DMS79 treated with DMSO at 0.1 percent for 48 hours (cell line): ENCODE measurements at places on chromosomes 11 and 22.

DNA sequence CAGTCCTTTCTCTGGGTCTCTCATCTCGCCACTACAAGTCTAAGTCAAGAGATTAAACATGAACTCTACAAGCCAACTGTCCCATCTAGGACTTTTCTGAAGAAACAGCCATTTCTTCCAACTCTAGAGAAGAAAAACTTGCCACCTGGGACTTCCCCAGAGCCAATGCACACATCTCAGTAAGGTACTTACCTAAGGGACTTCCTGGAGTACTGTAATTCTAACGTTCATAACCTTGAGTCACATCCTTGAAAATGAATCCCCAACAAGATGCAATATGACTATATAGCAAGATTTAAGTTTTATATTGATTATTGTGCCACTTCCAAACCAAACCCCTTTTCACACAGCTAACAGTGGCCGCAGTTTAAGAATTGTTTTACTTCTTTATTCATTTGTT, 11.9 kb upstream of the ISX start:
- no peak for DNase-seq

DNA sequence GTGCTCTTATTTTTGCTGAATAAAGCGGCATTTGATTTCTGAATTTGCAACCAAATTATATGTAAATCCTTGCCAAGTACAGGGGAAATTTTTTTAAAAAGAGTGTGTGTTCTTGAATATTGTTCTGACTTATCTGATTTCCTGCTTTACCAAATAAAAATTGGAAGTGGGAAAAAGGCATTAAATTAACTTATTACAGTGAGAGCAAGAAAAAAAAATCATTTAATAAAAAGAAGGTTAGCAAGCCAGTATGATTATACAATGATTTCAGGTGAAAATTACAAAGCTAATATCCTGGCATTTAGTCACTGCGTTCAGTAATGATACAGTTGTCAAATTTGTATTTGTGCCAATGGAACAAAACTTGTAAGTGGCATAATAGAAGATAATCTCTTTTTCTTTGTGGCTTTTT, 82.1 kb upstream of the PPARA start:
- DNase-seq, result no peak

GRCh38 chr11:94199136-94200130, 70.8 kb downstream of the PANX1 start:
- no peak for DNase-seq

- no peak for DNase-seq
These were observed 1.3 kb downstream of the TBRG1 start for GRCh38 chr11:124623861-124624525.

DNA sequence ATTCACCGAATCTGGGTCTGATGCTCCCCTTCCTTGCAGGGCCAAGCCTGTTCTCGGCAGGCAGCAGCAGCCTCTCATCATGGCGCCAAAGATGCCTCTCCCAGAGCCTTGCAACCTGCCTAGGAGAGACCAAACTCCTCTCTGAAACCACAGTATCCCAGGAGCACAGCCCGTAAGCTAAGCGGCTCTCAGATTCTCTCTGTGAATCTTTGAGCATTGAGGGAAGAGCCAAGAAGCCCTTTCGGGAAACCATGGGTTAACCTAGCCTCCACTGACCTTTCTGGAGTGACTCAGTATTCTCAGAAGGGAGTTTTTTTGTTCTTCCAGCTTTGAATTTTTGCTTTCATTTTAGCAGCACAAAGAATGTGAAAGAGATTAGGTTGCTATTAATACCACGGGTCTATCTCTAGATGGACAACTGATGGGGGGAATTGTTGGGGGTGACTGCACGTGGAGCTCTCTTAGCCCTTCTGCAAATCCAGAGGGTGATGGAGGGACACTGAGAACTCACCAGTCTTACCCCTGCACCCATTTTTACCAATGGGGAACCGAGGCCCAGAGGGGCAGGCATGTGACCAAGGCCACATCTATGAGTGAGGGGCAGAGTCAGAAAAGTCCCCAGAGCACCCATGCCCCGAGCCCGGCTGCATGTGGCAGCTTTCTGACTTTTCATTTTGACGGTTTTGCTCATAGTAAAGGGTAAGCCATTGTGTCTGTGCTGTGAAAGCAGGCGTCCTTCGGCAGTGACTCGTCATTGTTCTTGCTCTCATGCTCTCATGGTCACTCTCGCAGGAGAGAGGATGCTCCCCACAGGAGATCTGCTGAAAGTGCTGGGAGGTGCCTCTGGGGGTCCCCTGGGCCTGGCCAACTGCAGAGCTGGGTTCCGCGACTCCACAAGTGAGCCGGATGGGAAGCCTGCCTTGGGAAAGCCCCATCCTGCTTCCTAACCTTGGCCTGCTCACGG, 36.0 kb downstream of the IRAG1 start:
- no peak for DNase-seq

GRCh38 chr22:41830174-41830573, 2.7 kb upstream of the SREBF2 start:
- DNase-seq, result no peak

GRCh38 chr11:124195189-124195734, 12.1 kb downstream of the OR10D3 start:
- DNase-seq, result no peak

GRCh38 chr11:32318071-32319055, 117.0 kb downstream of the WT1 start:
- no peak for DNase-seq

DNA sequence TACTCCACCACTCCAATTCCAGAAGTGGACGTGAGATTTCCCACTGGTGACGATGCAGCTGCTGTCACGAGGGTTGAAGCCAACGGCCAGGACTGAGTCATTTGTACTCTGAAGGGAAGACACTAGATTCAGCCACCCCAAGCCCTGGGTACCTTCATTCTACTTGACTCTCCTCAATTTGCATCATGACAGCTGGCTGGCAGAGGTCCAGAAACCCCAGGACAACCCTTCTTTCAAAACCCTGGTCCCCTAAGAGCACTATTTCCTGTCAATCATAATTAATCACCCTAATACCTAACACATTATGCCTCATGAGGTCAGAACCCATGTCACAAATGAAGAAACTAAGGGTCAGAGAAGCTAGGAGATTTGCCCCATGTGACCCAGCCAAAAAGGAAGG, 4.9 kb downstream of the EML3 start:
- no peak for DNase-seq

- no peak for DNase-seq
These were observed 266.9 kb downstream of the AASDHPPT start for GRCh38 chr11:106344394-106344793.

DNA sequence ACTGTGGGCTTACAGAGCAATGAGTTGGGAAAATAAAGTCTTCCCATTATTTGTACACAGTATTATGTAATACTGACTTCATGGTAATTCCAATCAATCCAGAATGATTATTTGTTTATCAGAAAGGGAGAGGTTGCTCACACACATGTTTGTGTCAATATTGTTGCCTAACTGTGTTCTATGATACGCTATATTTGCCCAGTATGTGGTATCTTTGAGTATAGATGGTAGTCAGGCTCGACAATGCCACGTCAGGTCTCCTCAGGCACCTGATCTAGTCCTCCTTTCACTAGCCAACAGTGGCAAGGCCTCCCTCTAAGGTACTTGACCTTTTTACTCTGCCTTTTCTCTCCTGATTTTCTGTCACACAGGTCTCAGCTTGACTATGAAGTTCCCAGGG, 5.3 kb downstream of the DNHD1 start:
- DNase-seq, result no peak

GRCh38 chr11:27459191-27459590, 13.4 kb downstream of the LGR4 start:
- DNase-seq, result no peak

GRCh38 chr11:12827369-12827768, 153.1 kb downstream of the TEAD1 start:
- DNase-seq, result no peak

DNA sequence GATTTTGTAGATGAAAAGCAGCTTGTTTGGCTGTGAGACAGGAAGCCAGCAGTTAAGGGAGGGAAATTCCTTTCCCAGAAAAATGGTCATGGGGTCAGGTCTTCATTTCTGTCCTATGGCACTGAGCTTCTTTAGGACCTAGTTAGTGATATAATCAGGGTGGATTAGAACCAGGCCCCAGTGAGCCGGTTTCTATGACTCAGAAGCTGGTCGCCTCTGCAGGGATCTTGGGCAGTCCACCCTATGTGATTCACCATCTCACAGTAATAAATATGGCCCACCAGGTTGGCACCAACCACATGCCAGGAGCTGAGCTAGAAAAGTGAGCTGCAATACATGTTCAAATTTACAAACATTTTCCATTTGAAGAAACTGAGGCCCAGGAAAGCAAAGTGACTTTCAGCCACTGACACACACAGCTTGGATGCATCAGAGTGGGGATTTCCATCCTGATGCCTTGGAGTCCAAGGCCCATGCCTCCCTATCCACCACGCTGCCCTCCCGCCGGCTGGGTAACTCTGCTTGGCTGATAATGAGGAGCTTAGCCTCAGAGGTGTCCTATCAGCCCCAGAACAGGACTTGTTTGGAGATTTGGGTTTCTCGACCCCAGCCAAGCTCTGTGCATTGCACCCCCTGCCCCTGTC, 42.0 kb downstream of the CD82 start:
- no peak for DNase-seq

- DNase-seq, result no peak
These were observed 73.7 kb upstream of the OR4B1 start for GRCh38 chr11:48142889-48143288.
